ENCODE measurements at places on chromosomes 11 and 22.

DNA sequence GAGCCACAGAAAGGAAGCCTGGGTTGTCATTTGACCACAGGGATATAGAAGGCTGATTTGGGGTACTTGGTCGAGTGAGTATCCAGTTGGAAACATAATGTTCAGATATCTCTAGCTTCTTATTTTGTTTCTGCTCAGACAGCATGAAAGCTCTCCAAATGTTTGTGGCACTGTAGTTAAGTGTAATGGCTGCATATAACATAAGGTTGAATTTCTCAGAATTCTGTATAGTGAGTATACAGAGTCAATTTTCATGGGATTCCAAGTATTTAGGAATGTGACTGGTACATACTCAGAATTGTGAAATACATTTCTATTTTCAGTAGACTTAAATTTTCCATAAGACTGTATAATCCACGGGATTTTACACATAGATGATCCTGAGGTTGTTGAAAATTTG, 2102.1 kb upstream of the RAG2 start:
- DNase-seq, result no peak

- DNase-seq, result no peak
These were observed 7.6 kb downstream of the MRGPRD start for GRCh38 chr11:68973219-68973618.

DNA sequence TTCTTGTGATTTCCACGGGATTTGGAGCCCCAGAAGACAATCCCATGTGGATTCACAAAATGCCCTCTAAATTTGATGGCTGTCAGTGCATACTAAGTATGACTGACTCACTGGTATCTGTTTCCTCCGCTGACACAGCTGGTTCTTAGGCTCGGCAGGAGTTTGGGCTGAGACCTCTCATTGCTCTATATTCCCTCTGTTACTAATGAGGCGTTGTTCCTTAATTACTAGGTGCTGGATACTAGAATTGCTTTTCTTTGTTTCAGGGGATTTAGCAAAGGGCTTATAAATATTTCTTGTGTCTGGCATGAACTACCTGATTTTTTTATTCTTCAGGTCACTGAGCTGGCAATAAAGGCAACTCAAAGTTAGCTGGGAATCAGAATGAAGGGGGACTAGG, 53.2 kb upstream of the EHF start:
- no peak for DNase-seq

GRCh38 chr22:18111759-18112330, 1.2 kb downstream of the TUBA8 start:
- no peak for DNase-seq

GRCh38 chr22:40216041-40216756, 38.5 kb downstream of the TNRC6B start:
- no peak for DNase-seq

- no peak for DNase-seq
These were observed 9.0 kb upstream of the HTR3B start for GRCh38 chr11:113895367-113896155.

- DNase-seq, result no peak
These were observed 42.4 kb upstream of the GLYAT start for GRCh38 chr11:58774164-58774593.

GRCh38 chr11:10023212-10023611, 270.8 kb downstream of the SBF2 start:
- DNase-seq, result no peak

DNA sequence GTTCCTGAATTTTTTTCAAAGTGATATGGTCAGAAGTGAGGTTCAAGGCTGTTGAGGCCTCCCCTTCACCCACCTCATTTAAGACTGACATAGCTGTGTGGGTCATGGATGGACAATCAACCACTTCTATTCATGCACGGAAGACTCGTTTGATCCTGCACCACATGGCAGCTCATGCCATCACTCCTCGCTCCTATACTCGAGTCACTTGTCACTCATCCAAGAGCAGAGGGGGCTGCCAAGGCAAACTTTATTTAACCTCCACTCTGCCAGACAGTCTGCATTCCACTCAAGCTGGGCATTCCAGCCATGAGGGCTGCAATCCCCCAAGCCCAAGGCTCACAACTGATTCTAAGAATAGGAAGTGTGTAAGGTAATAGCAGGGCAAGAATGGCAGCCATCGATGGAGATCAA, 34.1 kb downstream of the SNX19 start:
- DNase-seq, result no peak

GRCh38 chr11:9853929-9854552, 190.2 kb downstream of the SWAP70 start:
- DNase-seq, result no peak

- no peak for DNase-seq
These were observed 19.0 kb downstream of the WT1 start for GRCh38 chr11:32416301-32416700.

- no peak for DNase-seq
These were observed 9.4 kb downstream of the LDLRAD3 start for GRCh38 chr11:35953081-35953760.

DNA sequence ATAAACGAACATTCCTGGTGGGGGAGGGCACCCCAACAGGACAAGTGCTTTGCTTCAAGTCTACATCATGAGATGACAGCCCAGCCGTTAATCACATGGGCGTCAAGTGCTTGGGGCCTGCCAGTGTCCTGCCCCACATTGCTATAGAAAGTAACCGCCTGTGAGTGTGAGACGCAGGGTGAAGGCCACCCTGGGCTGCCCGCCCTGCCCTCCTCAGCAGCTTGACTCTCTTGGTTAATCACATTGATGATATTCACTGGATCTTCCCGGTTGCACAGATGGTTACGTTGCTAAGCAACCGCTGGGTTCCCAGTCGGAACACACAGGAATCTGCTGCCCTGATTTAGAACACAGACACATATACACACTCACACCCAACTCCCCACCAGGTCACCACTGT, 79.3 kb downstream of the CTTN start:
- no peak for DNase-seq

- no peak for DNase-seq
These were observed 238.0 kb upstream of the PLET1 start for GRCh38 chr11:112498701-112499100.

DNA sequence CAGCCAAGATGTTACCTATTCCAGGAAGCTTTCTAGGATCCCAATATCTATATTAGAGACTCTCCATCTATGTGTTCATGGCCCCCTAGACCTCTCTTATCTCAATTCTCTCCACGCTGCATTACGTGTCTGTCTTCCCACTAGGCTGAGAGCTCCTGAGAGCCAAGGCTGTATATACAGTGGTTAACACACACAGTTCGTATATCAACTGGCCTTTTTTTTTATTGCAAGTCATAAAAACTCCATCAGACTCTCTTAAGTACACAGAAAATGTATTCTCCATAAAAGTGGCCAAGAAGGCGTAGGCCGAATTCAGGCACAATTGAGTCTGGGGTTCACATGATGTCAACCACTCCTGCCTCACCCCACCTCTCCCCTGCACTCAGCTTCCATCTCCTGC, 115.9 kb downstream of the TRIM29 start:
- no peak for DNase-seq

DNA sequence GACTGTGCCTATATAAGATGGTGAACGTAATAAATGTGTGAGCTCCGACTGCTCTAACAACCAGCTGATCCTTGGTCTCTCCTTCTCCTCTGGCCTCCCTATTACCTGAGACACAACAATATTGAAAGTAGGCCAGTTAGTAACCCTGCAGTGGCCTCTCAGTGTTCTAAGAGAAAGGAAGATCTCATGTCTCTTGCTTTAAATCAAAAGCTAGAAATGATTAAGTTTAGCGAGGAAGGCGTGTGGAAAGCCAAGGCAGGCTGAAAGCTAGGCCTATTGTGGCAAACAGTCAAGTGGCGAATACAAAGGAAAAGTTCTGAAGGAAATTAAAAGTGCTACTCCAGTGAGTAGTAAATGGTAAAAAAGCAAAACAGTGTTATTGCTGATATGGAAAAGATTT, 39.5 kb downstream of the HIPK3 start:
- DNase-seq, result no peak

- no peak for DNase-seq
These were observed 13.3 kb downstream of the MPST start for GRCh38 chr22:37032535-37033460.

DNA sequence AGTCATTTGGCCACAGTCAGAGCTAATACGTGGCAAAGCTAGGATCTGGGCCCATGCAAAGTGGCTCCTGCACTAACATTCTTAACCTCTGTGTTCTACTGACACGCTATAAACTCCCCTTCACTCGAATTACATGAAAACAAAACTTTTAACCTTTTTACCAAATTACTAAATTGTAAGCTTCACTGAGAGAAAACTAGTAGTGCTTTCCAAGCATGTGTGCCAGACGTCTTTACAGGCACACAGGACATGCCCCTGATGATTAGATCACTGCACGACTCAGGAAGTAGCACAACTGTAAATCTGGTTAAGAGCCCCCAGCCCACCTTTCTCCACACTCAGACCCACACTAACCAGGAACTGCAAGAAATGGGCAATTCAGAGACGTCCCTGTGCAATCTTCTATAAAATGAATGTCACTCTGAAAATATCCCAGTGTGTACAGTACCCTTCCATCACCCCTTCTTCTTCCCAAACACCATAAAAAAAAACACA, 16.1 kb downstream of the PHF21A start:
- DNase-seq, result no peak

DNA sequence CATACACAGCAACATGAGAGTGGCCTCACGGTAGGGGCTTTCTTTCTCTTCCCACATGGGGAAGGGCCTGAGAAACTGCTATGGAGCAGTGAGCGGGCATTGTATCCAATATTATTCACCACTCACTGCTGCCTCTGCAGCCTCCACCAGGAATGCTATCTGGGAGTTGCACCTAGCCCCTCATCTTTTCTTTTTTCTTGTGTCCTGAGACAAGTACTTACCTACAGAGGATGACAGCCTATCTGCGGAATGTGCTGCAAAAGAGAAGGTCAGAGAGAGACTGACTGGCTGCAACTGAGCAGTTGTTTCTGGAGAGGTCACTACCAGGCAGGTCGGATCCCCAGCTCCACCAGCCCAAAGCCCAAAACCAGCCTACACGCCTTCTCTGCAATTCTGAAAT, 52.1 kb upstream of the HTATIP2 start:
- no peak for DNase-seq

GRCh38 chr22:17199003-17199731, 20.1 kb downstream of the ADA2 start:
- no peak for DNase-seq

GRCh38 chr11:3058753-3059664, 1.8 kb upstream of the CARS1 start:
- no peak for DNase-seq

- no peak for DNase-seq
These were observed 10.3 kb downstream of the MRPL21 start for GRCh38 chr11:68893282-68893681.

GRCh38 chr22:20511578-20512229, 4.3 kb downstream of the MED15 start:
- DNase-seq, result no peak

DNA sequence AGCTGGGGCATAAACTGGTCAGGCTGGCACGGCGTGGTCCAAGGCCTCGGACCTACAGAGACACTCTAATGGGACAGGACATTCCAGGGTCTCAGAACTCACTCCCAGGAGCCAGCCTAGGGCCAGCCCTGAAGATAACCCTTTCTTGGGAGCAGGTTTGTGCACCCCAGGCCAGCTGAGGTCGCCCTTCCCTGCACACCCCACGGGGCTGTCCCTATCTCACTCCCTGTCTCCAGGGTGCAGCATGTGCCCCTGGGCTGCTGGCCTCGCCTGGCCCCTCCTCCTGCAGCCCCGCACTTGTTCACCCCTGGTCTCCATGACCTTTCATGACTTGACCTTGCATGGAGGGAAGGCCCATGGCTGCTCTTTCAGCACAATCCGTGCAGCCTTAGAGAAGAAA, 1321.8 kb downstream of the BRD1 start:
- DNase-seq, result no peak

GRCh38 chr22:38049812-38050619, 7.2 kb upstream of the PICK1 start:
- DNase-seq, result no peak

GRCh38 chr11:86510097-86510496, 135.4 kb downstream of the CCDC81 start:
- no peak for DNase-seq

DNA sequence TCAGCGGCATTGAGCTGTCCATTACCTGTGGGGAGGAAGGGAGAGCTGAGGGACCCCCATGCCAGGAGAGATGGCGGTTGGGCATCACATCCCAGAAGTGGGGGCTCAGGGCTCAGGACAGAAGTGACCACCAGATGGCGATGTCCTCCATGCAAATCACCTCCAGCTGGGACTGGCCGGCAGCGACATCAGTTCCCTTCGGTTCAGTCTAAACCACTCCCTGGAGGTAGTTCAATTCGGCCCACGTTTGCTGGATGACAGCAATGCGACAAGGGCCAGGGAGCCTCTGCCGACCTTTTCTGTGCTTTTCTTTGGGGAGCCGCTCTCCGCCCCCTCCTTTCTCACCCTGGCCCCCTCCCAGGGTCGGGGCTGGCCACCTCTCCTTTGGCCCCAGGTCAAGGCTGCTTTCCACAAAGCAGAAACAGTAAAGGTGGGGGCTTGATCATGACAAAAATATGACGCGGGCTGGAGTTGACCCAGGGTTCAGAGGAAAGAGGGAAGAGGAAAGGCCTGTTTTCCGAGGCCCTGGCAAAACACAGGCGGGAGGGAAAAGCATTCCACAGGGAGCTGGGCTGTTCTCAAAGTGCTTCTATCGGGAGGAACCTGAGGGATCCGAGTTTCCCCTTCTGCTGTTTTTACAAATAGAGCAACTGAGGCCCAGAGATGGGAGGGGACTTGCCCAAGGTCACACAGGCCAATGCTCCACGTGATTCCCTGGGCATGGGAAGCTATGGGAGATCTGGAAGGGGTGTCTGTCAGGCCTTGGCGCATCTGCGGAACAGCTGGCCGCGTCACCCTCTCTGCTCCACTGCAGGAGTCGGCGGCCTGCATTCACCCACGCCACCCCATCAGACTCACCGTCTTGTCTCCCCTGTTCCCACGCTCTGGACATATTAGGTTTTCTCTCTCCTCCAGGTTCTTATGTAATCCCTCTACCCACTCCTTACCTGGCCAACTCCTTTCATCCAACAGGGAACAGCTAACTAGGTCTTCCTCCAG, 54.7 kb downstream of the FBXO7 start:
- peak; percentile 64 for DNase-seq

Measured in CD4-positive, alpha-beta T cell treated with Interleukin-4 for 1 hour (primary cell).